ENCODE measurements at places on chromosomes 13 and 19.

DNA sequence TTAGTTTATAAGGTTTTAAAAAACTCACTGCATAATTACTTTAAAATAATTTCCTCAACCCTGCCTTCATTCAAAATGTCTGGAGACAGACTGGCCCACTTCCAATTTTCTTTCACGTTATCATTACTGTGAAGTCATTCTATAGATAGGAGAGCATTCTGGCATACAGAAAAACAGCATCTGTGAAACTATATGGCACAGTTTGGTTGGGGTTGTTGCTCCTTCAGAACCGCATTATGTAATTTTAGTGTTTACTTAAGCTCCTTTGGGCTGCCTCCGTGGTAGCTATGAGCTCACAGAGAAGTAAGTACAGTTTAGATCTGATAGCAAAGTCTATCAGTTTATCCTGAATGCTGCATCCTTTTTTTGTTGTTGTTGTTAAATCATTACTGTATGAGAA, 104.3 kb downstream of the KCNRG start:
- no peak for DNase-seq

DNA sequence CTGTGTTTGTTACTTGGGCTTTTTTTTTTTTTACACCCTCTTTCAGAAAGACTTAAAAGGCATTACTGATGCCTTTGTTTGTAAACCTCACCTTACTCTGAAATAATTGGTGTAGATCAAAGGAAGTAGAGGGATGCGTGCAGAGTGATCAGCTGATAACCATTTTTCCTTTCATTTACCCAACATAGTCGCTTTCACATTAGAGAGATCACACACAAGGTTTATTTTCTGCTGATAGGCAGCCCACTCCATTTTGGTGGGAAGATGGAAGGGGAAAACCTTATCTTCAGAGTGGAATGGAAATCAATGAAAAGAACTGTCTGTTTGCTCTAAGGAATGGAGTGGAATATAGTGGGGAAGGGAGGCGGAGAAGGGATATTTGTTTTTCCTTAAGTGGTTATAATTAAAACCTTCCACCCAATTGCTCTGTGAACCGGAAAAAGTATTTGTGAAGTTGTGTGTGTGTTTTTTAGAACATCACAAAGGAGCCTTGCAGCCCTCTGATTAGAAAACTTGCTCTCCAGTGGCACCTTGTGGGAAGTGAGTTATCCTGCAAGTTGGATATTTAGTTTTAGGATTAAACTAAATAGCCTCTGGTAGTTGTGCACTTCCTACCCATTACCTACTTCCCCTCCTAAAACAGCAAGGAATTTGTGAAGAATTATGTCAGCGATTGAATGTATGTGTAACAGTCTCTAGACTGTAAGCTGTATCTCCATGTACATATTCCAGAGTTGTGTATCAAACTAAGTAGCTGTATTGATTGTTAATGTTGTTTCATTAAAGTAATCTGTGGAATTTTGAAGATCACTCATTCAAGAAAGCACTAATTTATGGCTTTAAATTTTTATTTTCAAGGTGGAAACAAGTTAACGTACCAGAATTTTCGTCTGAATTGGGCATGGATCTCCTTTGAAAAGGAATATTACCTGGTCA, 76.8 kb downstream of the FREM2 start:
- peak; percentile 1 for DNase-seq

GRCh38 chr19:10641248-10641647, 12.9 kb upstream of the ILF3 start:
- no peak for DNase-seq

GRCh38 chr13:35614666-35615065, 138.2 kb upstream of the MAB21L1 start:
- no peak for DNase-seq

- no peak for DNase-seq
Measured at GRCh38 chr13:43783820-43784219, 3.0 kb downstream of the ENOX1 start.

DNA sequence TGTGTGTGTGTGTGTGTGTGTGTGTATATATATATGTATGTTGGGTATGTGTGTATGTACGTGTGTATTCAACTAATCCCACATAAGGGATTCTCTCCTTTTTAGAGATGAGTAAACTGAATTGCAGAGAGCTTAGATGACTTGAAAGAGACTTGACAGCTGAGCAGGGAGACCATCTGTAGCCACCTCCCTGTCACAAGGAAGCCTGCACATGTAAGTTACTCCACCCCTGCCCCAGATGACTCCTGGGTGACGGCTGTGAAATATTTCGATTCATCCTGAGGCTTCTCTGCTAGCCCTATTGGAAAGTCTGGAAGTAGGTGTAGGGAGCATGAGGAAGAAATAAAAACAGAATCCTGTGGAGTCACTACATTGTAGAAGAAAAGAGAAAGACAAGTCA, 480.4 kb downstream of the FOXO1 start:
- DNase-seq, result no peak

DNA sequence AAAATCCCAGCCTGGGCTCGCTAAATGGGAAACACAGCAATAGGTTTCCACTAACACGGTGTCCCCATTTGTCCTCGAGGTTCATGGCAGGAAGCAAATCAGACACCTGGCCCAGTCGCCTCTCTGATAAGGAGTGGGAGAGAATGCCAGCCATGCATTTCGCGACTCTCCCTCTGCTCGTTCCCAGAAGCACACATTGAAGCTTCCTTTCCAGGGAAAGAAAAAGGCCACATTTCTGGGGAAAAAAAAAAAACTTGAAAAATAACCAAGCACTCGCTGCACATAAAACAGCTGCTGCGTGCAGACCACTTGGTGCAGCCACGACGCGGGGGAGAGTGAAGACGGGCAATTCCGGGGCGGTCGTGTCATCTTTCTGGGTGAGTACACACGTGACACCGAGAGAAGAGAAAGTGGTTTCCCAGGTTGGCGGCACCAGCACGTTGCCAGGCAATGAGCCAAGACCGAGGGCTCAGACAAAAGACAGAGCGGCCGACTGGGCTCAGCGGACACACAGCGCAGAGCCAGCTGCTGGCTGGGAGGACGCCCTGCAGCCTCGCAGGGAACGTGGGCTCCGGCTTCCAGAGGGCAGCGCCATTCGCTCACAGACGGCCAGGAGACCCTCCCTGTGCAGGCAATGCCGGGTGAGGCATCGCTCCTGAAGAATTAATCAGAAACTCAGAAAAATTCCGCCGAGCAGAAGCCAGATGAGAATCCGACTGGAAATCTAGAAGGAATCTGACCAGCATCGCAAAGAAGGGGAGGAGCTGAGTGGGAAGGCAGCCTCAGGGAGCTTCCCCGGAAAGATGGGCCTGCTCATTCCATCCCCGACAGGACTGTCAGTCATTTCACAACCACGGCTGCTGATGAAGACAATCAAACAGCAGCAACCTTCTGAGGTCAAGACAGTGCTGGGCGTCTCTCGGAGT, 83.2 kb upstream of the IRS2 start:
- DNase-seq, result no peak

DNA sequence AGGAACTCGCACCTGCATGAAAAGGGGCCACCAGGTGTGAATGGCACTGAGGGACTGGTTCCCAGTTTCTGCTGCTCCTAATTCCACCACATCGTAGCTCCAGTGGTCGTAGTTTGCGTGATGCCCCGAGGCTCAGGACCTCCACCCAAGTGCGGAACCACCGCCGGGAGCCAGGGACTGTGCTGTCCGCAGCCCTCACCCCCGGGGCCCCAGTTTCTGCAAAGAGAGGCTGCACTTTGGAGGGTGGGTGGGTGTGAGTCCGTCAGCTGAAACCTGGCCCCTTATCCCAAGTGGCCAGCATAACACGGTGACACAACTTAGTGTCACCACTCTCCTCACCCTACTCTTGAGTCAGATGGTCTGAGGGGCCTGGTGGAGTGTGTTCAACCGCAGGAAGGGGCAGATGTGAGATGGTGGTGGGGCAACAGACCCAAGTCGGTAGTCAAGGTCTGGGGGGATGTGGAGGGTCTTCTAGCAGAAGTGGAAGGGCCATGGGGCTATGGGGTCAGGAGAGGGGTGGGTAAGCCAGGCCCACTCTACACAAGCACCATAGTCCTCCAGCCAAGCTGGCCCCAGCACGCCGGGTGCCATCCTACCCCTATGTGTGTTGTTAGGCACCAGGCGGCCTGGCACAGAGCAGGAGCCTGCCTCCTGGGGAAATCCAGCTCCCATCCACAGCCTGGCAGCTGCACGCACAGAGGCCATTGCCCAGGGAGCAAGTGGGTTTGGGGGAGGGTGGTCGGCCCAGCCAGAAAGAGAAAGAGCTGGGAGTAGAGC, 1301.6 kb downstream of the UQCRFS1 start:
- no peak for DNase-seq

GRCh38 chr19:5038631-5039271, 69.8 kb downstream of the KDM4B start:
- DNase-seq, result no peak

GRCh38 chr13:51778392-51778791, 25.6 kb downstream of the DHRS12 start:
- no peak for DNase-seq

DNA sequence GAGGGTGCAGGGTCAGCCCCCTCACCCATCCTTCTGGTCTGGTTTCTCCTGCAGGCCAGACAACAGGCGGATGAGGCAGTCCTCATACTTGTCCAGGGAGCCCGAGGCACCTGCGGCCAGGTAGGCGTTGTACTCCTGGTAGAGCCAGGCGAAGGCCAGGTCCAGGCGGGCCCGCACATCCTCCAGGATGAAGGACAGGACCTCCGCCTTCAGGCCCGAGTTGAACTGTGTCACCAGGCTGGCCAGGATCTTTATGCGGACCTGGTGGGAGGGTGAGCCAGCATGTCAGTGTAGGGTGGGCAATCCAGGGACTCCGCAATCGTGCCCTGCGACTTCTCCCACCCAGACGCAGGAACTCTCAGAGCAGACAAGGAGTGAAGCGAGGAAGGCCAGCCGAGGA, 13.8 kb upstream of the RSPH6A start:
- DNase-seq, result no peak

DNA sequence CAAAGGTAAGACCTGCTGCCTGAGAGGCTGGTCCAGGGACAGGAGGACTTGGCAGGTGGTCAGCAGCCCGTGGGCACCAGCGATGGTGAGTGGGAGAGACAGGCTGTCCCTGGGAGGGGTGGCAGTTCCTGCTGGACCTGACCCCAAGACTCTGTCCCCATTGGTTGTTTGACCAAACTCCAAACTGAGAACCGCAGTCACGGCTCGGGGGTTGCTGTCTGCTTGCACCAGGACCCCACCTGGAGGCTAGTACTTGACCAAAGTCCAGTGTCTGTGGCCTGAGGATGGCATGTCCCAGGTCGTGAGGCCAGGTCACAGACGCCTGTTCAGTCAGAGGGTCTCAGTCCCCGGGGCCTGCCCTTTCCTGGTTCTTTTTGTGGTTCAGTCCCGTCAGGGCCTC, 9.9 kb upstream of the ZNF14 start:
- no peak for DNase-seq

- DNase-seq, result no peak
Measured at GRCh38 chr19:18869781-18870530, 26.0 kb downstream of the CERS1 start.

DNA sequence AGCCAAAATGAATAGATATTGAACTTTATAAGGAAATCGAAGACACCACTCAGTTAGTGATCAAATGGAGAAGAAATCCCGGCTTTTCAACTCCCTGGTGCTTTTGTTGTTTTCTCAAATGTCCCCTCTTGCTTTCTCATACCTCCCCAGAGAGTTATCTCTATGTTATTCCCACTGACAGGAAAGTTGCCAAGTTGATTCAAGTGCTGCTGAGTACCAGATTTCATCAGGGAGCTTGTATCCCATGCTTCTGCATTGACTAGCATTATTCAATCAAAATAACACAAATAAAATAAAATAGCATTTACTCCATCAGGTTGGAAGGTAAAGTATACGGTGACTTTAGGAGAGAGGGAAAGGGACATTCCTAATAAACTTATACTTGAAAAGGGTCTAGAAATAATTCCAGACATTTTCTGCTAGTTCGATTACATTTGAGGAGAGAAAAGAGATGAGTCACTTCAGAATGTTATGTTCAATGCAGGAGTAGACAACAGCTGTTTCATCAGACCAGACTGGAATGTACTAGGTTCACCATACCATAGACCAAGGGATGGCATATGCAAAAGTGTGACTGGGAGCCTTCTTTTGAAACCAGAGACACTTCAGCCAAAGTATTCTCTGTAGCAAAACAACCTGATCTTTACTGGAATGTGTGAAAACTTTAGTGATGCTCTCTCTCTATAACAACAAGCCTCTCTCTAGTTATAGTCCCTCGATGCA, 397.8 kb downstream of the FGF14 start:
- DNase-seq, result no peak

DNA sequence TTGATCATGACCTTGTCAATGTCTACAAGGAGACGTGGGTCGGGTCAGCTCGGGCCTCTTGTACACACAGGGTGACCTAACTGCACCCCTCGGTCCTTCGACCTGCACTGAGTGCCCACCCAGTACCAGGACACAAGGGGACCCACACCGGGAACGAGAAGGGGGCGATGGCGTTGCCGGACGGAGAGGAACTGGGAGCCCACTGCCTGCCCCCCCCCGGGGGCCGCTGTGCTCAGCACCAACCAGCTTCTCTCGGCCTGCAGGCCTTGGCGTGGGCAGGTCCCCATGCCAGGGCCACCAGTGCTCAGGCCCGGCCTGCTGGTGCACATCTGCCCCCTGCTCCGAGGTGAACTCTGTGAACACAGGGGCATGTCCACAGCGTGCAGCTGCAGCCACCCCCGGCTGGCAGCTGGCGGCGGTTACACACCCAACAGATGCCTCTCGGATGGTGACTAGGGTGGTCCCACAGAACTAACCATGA, 14.1 kb downstream of the CFD start:
- no peak for DNase-seq

DNA sequence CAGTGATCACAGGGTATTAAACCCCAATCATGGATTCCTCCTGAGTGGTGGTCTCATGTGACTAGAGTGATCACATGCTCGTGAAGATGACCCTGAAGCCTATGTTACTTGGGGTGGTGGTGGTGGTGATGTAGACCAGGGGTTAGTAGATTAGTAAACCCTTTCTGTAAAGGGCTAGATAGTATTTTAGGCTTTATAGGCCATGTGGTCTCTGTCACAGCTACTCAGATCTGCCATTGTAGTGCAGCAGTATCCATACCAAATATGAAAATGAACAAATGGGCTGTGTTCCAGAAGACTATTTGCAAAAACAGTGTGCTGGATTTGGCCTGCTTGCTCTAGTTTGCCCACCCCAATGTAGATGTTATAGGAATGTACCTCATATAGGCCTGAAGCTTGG, 9.4 kb downstream of the NDFIP2 start:
- no peak for DNase-seq

DNA sequence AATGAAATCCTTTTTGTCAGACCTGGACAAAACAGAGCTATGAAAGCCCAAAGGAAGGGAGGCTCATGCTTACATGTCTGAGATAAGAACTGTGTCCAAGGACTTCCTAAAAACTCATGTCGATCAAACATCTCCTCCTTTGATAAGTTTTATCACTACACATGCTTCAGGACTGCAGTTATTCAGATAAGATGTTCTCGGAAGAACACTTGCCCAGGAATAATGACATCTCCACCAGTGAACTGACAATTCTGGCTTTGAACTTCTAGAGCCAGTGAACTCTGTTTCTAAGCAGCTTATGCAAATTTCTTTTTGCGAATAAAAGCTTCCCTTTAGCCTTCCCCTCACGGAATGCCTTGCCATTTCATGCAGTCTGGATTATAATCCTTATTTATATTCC, 561.6 kb downstream of the TBC1D4 start:
- DNase-seq, result no peak

GRCh38 chr19:17557466-17557865, 2.0 kb downstream of the COLGALT1 start:
- DNase-seq, result no peak

GRCh38 chr13:100491164-100491842, 97.3 kb downstream of the GGACT start:
- no peak for DNase-seq
